ENCODE measurements at places on chromosomes 13 and 19.
A peak's percentile ranks its signal among the peaks of the same experiment; 100 is the strongest.

- peak; percentile 52 for DNase-seq
Measured at GRCh38 chr13:51614350-51614786, 30.1 kb downstream of the WDFY2 start.

GRCh38 chr19:10206226-10206885, 11.6 kb upstream of the DNMT1 start:
- no peak for DNase-seq

GRCh38 chr13:109844396-109844795, 58.0 kb upstream of the IRS2 start:
- DNase-seq = no peak

GRCh38 chr19:16328824-16329482, 4.3 kb downstream of the KLF2 start:
- no peak for DNase-seq

DNA sequence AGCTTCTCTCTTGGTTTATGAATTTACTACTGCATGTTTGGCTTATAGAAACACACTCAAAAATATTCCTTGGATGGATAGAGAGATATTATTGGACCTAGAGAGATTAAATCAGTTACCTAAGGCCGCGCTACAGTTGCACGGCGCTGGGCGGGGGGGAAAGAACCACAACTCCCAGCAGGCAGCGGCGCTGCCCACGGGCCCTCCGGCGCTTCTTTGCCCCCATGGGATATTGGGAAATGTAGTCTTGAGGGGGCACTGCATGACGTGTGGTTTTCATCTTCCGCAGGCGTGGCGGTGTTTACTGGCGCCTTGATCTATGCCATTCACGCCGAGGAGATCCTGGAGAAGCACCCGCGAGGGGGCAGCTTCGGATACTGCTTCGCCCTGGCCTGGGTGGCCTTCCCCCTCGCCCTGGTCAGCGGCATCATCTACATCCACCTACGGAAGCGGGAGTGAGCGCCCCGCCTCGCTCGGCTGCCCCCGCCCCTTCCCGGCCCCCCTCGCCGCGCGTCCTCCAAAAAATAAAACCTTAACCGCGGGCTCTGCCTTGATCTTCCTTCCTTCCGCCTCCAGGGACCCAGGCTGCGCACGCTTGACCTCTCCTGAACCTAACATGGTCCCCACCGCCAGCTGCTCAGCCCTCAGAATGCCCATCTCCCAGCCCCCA, 4.8 kb downstream of the EMP3 start:
- peak; percentile 92 for DNase-seq

GRCh38 chr13:114134111-114134943, 1.9 kb upstream of the RASA3 start:
- DNase-seq = peak; percentile 65

GRCh38 chr19:10615429-10616023, 9.8 kb upstream of the SLC44A2 start:
- DNase-seq = no peak

GRCh38 chr13:43150369-43151207, 127.2 kb downstream of the DNAJC15 start:
- DNase-seq = no peak

GRCh38 chr19:38656171-38656981, 8.9 kb downstream of the ACTN4 start:
- no peak for DNase-seq

GRCh38 chr13:20487927-20488326, 37.7 kb downstream of the CRYL1 start:
- no peak for DNase-seq

DNA sequence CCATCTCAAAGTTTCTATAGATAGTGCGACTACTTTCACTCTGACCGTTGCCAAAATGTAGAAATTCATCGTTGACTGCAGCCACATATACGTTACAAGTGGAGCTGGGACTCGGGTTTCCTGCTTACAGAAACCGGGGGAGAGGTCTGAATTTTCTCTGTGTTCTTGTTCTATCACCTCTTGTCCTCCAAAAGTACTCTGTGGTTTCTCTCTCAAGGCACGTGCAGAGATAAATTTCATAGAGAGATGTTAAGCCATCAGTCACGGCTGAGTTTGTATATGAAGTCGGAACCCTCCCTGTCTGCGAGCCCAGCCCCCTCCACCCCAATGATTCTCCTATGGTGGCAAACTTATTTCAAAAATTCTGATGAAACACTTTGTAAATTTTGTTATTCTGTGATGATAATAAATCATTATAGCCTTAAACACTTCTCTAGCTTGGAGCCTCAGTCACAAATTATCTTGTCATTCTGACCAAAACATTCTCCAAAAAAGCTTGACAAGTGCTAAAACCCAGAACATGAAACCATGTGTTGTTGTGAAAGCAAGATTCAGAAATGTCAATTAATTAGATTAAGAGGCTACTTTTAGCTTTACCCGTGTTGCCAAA, 87.5 kb downstream of the TSHZ3 start:
- no peak for DNase-seq

GRCh38 chr13:48231933-48232332, 1.1 kb upstream of the ITM2B start:
- DNase-seq = no peak

DNA sequence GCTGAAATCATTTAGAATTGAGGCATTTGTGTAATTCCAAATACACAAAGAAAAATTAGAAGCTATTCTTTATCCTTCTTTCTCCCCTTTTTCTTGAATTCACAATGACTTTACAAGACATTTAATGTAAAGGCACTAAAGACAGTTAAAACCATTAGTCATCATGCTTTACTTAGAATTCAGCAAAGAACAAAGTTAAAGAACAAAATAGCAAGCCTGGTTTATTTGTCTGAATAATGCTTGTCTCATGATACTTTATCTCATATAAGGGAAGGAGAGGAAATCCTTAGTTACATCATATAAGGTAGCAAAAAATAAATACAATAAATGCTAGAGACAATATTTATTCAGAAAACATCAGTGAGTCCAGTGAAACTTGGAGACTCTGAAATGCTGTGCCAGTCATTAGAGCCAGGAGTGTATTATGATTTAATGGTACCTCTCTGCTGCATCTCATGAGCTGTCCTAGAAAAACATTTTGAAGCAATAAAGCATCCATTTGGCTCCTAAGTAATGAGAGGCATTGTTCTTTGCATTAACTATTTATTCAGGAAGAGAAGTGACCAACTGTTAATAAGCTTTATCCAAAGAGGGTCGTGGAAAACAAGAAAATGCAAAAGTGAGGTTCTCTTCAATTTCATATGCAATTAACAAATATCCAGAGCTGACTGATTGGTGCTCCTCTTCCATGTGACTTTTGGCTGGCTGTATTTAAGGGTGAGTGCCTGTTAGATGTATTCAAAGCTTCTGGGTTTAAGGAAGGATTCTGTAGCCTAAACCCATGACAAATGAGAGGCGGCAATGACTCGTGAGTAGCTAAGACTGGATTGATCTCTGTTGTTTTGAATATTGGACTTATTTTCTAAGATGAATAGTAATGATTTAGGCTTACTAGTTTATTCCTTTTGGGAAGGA, 105.0 kb downstream of the DGKH start:
- no peak for DNase-seq

DNA sequence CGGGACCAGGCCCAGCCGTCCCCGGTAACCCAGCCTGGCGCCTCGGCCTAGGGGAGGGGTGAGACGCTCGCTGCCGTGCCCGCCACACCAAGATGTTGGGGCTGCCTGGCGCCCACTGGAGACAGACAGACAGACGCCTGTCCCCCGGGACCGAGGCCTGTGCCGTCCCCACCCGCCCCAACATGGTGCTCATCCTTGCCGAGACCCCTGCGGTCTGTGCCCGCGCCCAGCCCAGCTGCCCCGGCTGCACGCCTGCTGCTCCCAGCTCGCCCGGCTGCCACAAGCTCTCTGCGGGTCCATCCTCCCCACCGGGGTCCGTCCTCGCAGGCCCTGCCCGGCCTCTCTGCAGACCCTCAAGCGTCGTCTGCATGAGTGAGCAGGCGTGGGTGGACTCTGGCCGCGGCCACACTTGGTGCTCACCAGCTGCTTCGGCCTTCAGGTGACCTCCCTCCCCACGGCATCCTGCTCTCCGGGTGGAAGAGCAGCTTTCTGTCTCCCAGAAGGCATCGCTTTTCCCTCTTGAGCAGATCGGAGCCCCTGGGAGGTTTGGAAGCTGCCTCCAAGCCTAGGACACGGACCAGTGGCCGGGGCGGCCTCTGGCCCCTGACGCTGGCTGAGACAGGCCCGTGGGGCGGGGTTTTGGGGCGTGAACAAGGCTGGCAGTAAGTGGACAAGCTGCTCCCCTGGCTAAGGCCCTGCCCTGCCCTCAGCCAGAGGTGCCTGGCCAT, 6.7 kb upstream of the TMPRSS9 start:
- no peak for DNase-seq

DNA sequence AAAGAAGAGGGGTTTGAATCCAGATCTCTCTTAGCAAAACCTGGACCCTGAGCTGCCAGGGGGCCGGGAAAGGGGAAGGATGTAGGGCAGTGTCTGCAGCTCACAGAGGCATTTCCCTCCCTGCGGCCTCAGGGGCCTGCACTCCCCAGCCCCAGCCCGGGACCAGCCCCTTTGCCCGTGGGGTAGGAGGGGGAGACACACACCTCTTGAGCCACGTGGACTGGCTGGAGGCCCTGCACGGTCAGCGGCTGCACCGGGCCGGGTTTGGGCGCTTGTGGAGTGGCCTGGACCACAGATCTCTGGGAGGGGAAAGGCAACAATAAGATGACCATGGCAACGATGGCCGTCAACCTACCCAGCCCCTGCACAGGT, 26.9 kb downstream of the RFX1 start:
- DNase-seq = peak; percentile 53

DNA sequence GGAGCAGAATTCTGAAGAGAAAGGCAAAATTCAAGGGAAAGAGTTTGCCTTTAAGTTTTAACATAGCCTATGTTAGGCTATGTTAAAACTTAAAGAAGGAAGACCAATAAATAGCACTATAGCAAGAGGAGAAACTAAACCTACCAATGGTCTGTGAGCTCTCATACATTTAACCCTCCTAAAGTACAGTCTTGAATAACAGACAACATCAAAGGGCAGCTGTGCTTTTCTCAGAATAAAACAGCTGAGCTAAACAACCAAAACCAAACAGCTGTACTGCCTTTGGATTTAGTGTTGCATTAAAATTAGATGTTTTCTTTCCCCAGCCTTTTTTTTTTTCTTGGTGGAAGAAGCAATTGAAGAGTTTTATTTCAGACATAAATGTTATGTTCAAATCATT, 34.0 kb downstream of the KLF5 start:
- no peak for DNase-seq

DNA sequence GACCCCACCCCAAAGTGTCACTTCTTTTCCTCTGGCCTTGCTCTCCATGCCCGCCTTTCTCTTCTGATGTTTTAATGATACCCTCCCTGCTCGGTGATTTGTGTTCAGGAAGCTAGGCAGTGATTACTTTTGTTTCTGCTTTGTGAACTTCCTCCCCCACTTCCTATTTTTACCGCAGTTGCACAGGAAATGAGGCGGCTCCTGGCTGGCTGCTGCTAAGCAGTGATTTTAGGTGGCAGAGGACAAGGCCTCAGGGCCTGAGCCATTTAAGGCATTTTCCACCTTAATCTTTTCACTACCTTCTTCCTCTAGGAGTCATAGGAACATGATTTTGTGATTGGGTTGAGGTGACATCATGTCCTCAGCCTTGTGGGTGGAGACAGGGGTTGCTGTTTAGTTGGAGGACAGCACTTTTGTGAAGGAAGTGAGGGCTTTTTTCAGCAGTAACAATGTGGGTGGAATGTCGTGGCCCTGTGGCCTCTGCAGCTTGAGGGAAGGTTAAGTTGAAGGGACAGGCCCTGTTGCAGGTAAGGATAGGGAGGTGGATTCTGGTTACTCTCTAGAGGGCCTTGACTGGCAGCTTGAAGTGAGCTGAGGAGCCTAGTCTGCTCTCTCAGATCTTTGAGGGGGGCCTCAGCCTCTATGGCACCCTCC, 15.7 kb downstream of the GARRE1 start:
- no peak for DNase-seq

GRCh38 chr19:50490991-50491472, 14.4 kb upstream of the GARIN5A start:
- DNase-seq = no peak

Data from retina (tissue), 1 donor.